Activated naive CD4-positive, alpha-beta T cell (primary cell): ENCODE measurements at places on chromosomes 2 and 18.

- no peak for DNase-seq
Observed at GRCh38 chr18:58813561-58814225, 51.0 kb upstream of the ZNF532 start.

- DNase-seq: no peak
Observed at GRCh38 chr2:100483895-100484294, 13.6 kb downstream of the NMS start.

GRCh38 chr2:66574701-66575624, 140.0 kb downstream of the MEIS1 start:
- DNase-seq: no peak

GRCh38 chr18:58013241-58014211, 30.5 kb upstream of the NEDD4L start:
- no peak for DNase-seq

DNA sequence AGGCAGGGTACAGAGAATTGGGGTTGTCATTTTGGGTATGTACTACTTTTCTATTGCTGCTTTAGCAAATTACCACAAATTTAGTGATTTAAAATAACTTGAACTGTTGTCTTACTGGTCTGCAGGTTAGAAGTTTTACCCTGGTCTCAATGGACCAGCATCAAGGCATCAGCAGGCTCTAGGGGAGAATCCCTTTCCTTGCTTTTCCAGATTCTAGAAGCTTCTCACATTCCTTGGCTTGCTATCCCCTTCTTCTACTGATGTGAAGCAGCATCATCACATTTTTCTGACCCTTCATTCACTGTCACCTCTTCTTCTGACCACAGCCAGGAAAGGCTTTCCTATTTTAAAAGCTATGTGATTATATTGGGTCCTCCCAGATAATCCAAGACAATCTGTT, 237.8 kb upstream of the RBMS1 start:
- DNase-seq: no peak

- DNase-seq: no peak
Observed at GRCh38 chr2:18610651-18611050, 21.3 kb upstream of the NT5C1B start.

- no peak for DNase-seq
Observed at GRCh38 chr2:105643405-105644173, 101.1 kb upstream of the NCK2 start.

- no peak for DNase-seq
Observed at GRCh38 chr2:44459739-44460138, 98.0 kb downstream of the CAMKMT start.

DNA sequence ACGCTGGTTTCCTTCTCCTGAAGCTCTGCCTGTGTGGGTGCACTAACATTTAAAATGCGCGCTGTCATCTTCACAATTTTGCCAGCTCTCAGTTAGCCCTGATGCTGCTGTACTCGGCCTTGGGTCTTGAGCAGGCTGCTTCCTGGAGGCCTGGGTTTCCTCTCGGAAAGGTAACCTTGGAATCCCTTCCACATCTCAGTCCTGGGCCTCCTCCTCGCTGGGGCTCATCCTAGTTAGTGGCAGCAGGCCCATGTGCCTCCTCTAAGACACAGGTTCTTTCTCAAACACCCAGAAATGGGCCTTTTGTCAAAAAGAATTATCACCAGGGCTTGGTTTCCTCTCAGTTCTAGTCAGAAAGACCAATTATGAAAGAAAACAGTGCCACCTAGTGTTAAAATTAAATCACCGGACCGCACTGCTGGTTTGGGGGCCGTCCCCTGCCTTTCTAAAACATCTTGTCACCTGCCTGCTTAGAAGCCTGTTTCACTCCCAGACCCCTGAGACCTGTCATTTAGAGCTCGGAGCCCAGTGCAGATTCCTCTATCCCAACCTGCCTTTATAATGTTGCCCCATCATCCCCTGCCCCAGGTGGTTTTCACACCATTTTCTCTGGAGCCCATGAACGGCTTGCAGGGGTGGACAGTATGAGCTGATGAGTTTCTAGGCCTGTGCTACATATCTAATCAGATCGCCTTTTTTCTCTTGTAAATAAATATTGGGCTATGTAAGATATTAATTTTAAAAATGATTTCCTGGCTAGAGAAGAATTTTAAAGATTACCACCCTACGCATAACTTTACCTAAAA, 42.4 kb downstream of the HK2 start:
- DNase-seq: peak; percentile 22

DNA sequence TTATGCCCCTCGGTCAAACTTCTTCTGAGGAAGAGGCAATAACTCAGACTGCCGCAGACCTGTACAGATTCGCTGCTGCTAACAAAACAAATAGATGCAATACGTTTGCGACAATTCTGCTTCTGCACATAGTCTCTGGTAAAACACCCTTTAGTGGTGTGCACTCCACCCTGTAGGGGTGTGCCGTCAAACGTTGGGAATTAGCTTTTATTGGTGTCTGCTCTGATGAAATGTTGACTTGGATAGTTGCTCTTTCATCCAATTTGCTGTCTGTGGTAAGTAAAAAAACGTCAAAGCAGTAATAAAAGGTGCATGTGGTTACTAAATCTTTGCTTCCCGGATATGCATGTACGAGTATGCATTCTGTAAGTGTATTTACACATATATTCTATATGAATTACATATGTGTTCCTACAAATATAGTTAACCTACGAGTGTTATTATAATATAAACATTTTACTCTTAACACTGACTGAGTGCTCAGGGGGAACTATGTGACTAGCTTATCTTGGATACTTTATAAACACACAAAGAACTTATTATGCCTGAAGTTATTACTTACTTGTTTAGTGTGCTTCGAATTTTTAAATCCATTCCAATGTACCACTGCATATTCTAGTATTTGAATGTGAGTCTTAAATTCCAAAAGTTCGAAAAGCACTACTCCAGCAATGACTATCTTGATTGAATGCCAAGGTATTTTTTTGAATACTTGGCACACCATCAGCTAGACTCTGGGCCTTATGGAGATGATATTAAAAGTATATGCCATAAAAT, 610.2 kb downstream of the ZEB2 start:
- DNase-seq: no peak

GRCh38 chr2:165494573-165494972, 25.1 kb downstream of the CSRNP3 start:
- DNase-seq: no peak

GRCh38 chr18:58359218-58359617, 269.7 kb downstream of the ALPK2 start:
- DNase-seq: no peak

- no peak for DNase-seq
Observed at GRCh38 chr2:234787114-234787513, 164.7 kb upstream of the SH3BP4 start.

- no peak for DNase-seq
Observed at GRCh38 chr2:203532957-203533658, 2.0 kb downstream of the RAPH1 start.

DNA sequence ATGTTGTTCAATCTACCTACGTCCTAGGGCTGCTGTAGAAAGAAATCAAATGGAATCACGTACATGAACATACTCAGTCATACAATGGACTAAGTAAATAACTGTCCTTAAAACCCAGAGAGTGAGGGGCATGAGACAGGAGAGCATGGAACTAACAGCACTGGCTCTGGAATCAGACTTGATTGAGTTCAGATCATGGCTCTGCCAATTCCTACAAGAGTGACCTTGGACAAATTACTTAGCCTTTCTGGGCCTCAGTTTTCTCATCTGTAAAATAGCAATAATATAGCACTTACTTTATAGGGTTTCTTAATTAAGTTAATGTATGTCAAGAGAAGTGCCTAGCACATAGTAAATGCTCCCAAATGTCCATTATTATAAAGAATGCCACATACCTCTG, 106.8 kb downstream of the HNRNPLL start:
- no peak for DNase-seq

DNA sequence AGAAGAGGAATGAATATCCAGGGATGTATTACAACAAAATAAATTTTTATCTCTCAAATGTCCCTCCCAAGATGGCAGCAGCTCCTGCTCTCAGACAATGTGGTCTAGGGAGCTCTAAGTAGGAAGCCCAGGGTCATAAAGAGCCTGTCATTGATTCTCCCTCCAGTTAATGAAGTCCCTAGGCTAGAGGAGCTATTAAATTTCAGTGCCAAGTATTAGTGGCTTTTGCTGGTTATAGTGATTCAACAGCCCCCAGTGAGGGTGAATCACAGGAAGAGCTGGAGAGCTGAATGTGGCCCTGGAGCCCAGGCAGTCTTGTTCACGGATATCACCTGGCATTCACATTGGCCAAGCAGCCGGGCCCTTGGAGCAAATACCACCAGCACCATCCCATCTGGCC, 109.8 kb upstream of the YPEL5 start:
- DNase-seq: no peak

GRCh38 chr2:30704309-30705020, 102.8 kb downstream of the CAPN13 start:
- no peak for DNase-seq

- no peak for DNase-seq
Observed at GRCh38 chr2:104312684-104313083, 541.2 kb upstream of the POU3F3 start.

DNA sequence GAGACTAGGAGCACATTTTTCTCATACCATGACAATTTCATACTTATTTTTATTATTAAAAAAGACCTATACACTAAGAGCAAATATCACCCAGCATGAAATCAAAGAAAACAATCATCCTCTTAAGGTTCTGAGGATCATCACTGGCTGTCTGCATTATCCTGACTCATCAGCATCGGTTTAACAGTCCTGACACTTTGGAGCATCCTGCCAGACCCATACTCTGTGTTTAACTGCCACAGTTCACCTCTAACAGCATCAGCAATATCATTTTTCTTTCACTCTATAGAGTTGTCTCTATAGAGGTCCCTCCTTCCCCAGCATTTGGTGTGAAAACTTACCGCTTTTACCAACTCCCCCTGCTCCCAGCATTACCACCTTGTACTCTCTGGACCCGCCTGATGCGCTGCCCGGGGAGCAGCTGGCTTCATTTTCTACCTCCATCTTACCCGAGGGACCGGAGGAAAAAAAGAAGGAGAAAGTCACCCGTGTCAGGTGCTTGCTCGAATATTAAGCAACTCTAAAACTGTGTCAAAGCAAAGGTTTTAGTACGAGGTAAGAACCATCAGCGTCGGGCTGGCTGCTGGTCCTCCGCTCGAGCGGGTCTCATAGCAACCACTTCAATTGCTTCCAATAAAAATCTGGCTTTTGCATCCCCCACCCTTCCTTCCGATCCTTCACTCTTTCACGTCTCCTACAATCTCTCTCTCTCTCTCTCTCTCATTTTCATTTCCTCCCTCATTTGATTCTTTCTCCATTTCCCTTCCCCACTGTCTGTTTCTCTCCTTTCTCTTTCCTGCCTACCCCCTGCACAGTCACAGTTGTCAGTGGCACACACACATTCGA, at the start of gene RIT2:
TSS of gene RIT2 (minus strand) at position 610 of the 846 bp plus-strand sequence.
- no peak for DNase-seq

GRCh38 chr2:29223257-29223656, 108.0 kb downstream of the CLIP4 start:
- no peak for DNase-seq

DNA sequence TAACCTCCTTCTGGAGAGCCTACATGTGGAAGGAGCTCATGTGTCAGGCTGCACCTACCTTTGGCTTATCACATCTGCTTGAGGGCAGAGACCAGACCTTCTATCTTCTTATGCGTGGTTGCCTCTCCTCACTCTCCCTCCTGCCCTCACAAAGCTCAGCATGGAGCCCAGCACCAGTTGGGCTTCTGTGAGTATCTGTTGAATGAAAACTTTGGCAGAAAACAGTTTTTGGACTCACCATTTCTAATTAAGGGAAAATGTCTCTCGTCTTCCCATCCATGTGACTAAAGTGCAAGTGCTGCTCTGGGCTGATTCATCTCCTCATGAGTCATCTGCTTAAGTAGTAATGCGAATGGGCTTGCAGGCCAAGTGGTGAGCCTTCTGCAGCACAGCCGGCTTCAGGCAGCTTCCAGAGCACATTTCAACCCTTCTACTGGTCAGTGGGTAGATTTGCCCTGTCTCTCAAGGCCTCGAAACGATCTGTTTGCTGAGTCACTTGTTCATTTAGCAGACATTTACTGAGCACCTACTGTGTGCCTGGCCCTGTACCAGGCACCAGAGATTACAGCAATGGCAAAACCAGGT, 102.6 kb downstream of the VSNL1 start:
- DNase-seq: no peak

- DNase-seq: no peak
Observed at GRCh38 chr18:47333926-47334635, 82.6 kb upstream of the SKOR2 start.

- no peak for DNase-seq
Observed at GRCh38 chr18:24446453-24446852, 14.0 kb upstream of the HRH4 start.

- no peak for DNase-seq
Observed at GRCh38 chr2:95054016-95054415, 28.5 kb downstream of the MAL start.

DNA sequence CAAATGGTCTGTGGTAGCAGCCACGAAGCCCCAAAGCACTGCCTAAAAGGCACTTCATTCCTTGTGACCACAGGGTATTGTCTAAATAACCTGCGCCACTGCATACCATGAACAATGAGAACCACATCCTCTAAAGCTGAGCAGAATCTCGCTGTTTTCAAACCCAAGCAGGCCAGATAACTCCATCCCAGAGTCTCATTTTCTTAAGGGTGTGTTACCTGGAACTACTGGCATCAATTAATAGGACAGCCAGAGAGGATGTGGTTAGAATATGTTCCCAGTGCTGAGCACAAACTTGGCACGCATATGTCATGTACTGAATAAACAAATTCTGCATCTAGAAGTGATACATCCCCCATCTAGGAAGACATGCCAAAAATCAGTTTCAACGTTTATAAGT, 13.0 kb downstream of the VPS4B start:
- DNase-seq: no peak

DNA sequence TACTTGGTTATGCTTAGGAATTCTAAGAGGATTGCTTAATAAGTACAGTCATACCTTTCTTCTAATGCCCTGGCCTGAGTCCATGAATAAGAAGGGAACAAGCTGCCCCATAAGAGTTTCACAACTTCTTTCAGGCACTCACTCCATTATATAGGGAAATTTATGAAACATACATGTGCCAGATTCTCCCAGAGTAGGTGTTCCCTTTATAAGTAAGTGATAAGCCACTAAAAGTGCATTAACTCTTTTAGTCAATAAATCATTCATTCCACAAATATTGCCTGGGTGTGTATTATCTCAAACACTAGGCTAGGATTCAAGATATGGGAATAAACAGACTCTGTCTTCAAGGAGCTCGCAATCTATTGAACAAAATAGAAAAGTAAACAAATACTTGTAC, 84.5 kb upstream of the RBBP8 start:
- no peak for DNase-seq

- DNase-seq: no peak
Observed at GRCh38 chr2:176704282-176704858, 435.1 kb downstream of the MTX2 start.

- DNase-seq: no peak
Observed at GRCh38 chr2:214169736-214170135, 241.1 kb upstream of the VWC2L start.
